NCI-H2171 (cell line): ENCODE measurements at places on chromosomes 12 and 14.

- DNase-seq = no peak
Observed at GRCh38 chr14:106083082-106083481, 556.7 kb downstream of the TMEM121 start.

- peak; percentile 70 for DNase-seq
Observed at GRCh38 chr14:93788543-93789227, 400 bp upstream of the PRIMA1 start.

DNA sequence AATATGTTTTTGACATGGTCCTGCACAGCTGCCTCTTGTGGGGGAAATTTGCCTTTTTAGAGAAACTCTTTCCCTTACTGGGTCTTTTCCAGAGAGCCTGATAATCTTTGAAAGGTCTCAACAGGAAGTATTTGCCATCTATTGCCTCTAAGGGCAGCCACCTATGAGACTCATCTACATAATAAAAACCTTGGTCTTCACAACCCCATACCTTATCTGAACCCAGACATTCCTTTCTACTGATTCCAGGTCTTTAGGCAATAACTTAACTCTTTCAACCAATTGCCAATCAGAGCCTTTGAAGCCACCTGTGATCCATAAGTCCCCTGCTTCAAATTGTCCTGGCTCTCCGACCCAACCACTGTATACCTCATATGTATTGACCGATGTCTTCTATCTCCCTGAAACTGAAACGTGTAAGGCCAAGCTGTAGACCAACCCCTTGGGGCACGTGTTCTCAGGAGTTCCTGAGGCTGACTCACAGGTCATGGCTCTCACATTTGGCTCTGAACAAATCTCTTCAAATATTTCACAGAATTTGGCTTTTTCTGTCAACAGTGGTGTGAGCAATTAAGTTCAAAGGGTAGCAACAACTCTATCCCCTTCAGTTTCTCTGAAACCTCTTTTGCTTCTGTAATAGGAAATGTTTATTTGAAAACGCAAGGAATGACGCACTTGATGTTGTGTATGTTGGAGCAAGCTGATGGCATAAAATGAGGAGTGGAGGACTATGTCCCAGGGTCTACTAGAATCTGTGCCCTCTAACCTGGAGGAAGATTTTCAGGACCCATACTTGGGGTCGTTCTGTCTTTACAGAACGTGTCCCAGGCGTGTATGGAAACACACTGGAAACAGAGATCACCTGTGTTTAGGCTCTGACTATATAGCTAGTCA, 49.2 kb upstream of the EIF5 start:
- no peak for DNase-seq

GRCh38 chr12:6883252-6883651, 10.1 kb upstream of the SPSB2 start:
- DNase-seq = no peak

DNA sequence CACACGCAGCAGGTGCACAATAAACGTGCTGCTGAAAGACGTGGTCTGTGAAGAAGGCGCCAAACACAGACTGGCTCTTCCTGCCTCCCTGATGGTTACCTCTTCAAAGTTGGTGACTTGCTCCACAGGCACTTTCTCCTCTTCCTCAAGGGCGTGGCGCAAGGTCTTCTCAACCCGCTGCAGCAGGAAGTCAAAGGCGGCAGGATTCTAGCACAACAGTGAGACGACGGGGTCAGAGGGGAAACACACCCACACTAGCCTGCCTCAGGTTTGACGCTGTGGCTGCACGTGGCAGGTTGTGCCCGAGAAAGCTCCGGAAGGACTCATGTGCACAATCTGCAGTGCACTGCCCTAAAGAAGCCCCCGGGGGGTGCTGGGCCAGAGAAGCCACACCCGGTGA, 15.0 kb downstream of the POLE start:
- DNase-seq = no peak

GRCh38 chr14:37252434-37252833, 54.7 kb downstream of the MIPOL1 start:
- no peak for DNase-seq

GRCh38 chr14:97328743-97329142, 531.6 kb downstream of the VRK1 start:
- no peak for DNase-seq

GRCh38 chr12:57613427-57614109, 2.3 kb downstream of the ARHGEF25 start:
- DNase-seq = no peak

GRCh38 chr12:109267361-109267760, 41.7 kb downstream of the FOXN4 start:
- no peak for DNase-seq

GRCh38 chr14:44720707-44721106, 213.6 kb upstream of the FSCB start:
- DNase-seq = no peak

GRCh38 chr12:586318-587071, 76.8 kb downstream of the NINJ2 start:
- no peak for DNase-seq

DNA sequence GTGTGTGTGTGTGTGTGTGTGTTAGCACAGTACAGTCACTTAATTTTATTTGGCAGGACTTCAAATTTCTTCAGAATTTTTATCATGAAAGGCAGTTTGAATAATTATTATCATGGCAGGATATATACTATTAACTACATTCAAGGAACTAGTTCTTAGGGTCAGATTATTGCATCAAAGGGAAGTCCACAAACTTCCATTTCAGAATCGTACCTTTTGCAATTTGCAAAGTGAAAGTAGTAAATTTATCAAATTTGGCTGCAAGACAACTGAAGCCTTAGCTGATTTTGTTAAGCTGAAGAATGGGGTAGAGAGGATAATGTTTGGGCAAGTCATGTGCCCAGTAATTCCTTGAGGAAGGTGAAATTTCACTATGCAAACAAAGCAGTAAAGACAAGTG, 68.2 kb downstream of the PLEKHG7 start:
- no peak for DNase-seq

GRCh38 chr12:85781766-85782165, 54.4 kb downstream of the RASSF9 start:
- no peak for DNase-seq

DNA sequence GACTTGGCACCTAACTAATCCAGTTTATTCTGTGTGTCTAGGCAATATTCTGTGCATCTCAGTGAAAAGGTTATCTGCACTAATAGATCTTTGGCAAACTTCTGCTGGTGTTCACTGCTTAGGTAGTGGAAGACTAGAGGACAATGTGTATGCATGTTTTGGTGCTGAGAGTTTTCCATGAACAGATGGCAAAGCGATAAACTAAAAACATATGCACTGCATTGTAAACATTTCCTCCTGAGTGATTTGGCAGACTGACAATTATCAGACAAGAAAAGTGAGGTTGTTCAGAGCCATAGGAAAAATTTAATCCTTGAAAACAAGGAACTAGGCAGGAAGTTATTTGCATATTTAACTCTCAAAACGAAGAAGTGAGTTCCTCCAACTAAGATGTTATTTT, 400.4 kb downstream of the ATP23 start:
- DNase-seq = peak; percentile 93

DNA sequence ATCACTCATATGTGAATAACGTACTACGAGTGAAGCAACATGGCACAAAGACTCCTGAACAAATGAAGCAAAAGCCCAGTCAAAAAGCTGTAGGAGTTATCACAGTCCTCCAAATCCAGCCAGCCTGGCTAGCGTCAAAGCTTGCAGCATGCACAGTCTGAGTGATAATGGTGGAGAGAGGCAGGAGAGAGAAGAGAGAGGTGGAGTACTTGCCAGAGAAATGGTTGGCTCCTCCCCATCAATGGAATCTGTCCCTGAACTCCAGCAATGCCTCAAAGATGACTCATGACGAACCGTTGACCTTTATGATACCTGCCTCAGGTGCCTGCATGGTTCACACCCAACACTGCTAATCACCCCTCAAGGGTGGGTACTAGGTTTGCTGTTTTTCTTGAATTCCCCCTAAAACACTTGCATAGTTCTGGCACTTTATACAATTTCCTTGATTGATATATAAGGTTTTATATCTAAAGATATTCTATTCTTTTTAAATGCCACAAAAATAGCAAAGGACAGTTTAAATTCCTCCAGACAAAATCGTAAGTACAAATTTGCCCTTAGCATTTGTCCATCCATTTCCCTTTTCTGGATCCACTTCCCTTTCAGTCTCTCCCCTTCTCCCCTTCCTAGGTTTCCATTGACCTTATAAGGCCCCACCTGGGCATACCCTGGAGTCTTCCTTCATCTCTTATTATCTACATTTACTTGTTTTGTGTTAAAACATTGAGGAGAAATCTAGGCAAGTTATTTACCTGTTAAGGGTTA, 10.2 kb downstream of the ARHGDIB start:
- no peak for DNase-seq

GRCh38 chr12:125683748-125684381, 618.6 kb downstream of the AACS start:
- peak; percentile 7 for DNase-seq

DNA sequence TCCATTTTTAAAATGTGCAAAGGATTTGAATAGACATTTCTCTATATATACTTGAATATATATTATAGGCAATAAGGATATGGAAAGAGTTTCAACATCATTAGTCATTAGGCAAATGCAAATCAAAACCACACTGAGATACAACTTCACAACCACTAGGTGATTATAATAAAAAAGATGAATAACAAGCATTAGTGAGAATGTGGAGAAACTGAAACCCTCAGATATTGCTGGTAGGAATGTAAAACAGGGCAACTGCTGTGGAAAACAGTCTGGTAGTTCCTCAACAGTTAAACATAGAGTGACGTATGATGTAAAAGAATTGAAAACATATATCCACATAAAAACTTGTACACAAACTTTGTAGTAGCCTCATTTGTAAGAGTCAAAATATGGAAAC, 11.7 kb upstream of the BATF start:
- no peak for DNase-seq

GRCh38 chr12:67647799-67648520, 585 bp upstream of the DYRK2 start:
- DNase-seq = peak; percentile 84

DNA sequence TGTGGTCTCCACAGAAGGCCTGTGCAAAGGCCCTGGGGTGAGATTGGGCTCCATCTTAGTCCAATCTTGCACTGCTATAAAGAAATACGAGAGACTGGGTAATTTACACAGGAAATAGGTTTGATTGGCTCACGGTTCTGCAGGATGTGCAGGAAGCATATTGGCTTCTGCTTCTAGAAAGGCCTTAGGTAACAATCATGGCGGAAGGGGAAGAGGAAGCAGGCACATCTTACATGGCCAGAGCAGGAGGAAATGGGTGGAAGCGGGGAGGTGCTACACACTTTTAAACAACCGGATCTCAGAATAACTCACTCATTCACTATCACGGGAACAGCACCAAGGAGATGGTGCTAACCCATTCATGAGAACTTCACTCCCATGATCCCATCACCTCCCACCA, 55.4 kb downstream of the FAR2 start:
- DNase-seq = no peak

DNA sequence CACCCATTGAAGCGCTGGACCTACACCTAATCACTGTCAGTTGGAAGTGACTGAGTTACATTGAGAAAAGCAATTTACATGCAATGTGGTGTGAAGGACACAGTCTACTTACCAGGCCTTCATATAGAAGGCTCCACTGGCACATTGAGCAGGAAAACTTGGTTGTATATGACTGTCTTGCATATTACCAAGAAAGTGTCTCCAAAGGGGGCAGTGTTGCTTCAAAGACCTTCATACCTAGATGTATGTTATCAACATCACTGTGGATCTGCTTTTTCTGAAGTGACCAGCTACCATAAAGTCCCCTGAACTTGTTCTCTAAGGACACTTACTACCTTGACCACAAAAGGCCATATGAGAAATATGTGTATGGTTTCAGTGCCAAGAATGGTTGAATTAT, 64.1 kb downstream of the NELL2 start:
- no peak for DNase-seq
